Pericardium fibroblast (primary cell): ENCODE measurements at places on chromosomes 6 and 20. TPM values are rescaled to one million over a fixed set of nuclear protein-coding genes. Genes with fewer than 3 reads are reported as not detected.

Gene KIF25
- total RNA-seq: not detected in 2 replicates

Gene BACH2
- 1.0 and 3.2 TPM in 2 replicates for total RNA-seq

Gene ANKRD66
- not detected in 2 replicates for total RNA-seq

Gene HLA-DRB5
- total RNA-seq: not detected in 2 replicates
